ENCODE measurements at places on chromosomes 3 and 15.

DNA sequence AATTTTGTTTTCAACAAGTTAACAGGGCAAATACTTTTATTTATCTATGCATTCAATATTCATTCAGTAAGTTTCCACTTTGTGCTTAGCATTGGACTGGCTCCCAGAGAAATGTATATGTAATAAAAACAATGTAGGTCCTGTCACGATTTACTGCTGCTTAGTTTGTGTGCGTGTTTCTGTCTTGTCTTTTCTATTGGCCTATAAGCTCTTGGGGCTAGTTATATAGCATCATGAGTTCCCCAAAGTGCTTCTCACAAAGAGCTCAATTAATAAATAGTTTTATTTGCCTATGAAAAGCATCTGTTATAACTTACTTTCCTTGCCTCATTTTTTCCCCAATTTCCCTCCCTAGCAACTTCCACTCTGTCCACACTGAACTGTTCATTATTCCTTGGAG, 666.7 kb upstream of the NAALADL2 start:
- no peak for DNase-seq

- no peak for DNase-seq
Measured at GRCh38 chr15:94421706-94422105, 190.3 kb downstream of the MCTP2 start.

- no peak for DNase-seq
Measured at GRCh38 chr3:31166249-31166885, 271.9 kb upstream of the GADL1 start.

DNA sequence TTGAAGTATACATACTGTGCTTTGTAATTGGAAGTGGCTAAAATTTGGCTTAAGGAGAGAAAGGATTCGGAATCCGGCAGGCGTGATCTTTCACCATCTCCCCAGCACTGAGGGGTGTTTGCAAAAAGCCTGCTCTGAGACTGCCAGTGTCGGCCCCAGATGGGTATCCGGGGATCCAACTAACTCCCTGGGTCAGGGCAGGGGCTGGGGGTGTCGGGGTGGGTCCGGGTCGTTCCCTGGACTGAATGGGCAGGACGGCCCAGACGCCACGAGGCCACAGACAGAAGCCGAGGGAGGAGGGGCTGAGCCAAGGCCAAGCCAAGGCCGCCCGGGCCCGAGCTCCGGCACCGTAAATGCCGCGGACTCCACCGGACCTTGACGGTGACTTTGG, 349 bp downstream of the PPIB start:
- DNase-seq = no peak

DNA sequence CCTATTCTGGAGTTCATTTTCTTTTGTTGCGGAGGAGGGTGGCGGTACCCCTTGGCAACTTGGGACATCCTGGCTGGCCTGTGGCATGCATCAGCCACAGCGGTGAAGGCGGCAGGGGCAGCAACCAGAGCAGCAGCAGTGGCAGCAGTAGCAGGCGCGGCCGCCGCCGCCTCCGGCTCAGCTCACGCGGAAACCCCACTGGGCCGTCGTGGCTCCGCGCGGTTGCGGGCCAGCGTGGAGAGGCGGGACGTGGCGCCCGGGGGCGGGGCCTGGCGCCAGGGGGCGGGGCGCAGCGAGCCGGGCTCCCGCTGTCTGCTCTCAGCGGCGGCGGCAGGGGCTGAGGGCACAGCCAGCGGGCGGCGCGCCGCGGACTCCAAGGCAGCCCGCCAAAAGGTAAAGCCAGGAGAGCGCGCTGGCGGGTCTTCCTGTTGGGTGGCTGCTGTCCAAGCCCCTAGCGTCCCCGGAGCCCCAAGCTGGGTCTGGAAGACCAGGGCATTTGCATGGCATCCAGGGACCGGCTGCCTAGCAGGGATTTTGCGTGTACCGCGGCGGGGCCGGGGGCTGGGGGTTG, 334.4 kb upstream of the THRB start:
- peak; percentile 4 for DNase-seq

GRCh38 chr15:41231422-41232226, 556 bp downstream of the CHP1 start:
- no peak for DNase-seq

Measured in hematopoietic multipotent progenitor cell treated with erythropoietin and hydrocortisone succinate and interleukin-3 and kit ligand, for 6 days (in vitro differentiated cells).